Stimulated activated CD4-positive, alpha-beta T cell treated with anti-CD3 and anti-CD28 coated beads, Interleukin-4, amount 100 ng/mL, for 4 hours (primary cell): ENCODE measurements at places on chromosomes 7 and 10.

DNA sequence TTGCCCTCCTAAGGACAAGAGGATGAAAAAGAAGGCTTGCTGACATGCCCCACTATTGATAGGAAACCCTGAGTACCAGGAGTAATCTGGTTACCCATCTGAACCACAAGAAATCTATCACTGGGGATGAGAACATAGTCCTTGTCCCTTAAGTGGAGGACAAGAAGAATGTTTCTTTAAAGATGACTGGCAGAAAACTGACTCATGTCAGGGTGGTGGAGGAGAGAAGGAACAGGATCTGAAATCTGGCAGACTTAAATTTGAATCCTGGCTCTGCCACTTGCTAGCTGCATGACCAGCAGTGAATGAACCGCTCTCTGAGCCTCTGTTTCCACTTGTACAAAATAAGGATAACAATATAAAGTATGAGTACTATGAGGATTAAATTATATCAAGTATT is 38.9 kb upstream of the XPNPEP1 start:
- DNase-seq: no peak

- DNase-seq: no peak
These were observed 541.8 kb downstream of the PARD3 start for GRCh38 chr10:34273340-34273739.

GRCh38 chr10:31490858-31491504 is 172.0 kb downstream of the ZEB1 start:
- no peak for DNase-seq

GRCh38 chr10:110407301-110408170 is 90.2 kb upstream of the DUSP5 start:
- no peak for DNase-seq

DNA sequence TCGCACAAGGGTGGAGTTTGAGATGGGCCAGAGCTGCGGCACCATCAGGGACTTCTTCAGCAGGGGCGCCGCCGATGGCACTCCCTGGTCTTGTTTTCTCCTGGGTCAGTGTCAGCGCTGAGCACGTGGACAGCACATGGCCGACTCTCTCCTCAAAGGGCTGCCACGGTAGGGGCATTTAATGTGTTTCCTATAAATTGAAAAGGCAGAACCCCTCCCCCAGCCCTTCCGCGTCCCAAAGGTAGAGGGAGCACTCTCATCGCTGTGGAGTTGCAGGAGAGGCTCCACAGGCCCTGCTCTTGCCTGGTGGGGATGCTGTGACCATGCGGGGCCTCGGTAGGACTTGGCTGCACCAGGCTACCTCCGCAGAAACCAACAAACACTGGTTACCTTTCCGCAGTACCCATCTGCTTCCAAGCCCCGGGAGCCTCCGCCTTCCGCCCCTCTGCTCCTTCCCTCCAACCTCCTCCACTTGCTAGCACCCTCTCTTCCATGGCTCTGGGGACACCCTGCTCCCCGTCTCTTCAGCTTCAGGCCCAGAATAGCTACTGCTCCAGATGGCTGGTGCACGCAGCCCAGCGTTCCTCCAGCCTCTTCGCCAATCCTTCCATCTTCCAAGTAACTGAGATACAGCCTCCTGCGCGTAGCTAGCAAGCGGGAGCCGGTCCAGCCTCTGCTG is 166.3 kb upstream of the ADCY1 start:
- no peak for DNase-seq

DNA sequence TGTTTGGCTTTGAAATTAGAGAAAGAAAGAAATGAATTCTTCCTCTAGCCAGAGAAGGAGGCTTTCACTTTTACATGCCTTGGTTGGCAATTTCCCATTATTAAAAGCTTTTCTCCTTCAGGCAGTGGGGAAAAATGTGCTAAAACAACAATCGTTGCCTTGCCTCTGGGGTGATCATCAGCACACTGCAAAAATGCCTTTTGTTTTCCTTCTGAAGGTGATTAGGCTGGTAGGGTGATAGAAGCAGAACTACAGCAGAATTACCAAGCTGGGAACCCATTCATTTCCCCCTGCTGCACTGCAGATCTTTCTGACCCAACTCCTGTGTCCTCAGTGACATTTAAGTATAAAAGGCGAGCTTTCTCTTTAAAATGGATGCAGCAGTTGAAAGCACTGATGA is 22.2 kb downstream of the ANK3 start:
- DNase-seq: no peak

DNA sequence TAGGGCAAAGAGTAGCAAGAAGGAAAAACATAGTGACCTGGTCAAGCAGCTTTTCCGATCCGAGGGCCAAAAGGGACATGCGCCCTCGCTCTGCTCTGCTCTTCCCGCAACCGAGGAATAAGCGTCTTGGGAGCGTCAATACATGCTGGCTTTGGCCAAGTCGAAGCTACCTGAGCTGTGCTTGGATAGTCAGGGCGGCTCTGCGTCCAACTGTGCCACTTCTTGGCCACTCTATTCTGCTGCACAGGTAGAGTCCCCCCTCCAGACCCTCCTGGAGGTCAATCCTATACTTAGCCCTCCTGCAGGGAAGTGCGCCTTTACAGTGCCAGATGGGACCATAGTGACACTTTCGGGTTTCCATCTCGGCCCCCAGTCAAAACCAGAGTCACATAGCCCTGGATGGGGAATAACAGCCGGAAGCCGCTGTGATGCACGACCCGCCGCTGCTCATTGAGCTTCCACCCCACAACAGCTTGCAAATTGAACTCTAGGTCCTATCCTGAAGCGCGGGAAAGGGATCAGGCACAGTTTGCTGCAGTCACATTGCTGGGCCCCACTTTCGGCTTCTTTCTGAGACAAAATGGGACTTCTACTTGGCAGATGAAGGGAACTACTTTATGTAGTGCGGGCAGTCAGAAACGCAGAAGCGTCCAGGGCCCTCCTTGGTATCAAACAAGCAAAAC is 1.1 kb upstream of the HPSE2 start:
- no peak for DNase-seq

GRCh38 chr10:112141292-112141691 is 42.3 kb downstream of the GPAM start:
- DNase-seq: no peak

DNA sequence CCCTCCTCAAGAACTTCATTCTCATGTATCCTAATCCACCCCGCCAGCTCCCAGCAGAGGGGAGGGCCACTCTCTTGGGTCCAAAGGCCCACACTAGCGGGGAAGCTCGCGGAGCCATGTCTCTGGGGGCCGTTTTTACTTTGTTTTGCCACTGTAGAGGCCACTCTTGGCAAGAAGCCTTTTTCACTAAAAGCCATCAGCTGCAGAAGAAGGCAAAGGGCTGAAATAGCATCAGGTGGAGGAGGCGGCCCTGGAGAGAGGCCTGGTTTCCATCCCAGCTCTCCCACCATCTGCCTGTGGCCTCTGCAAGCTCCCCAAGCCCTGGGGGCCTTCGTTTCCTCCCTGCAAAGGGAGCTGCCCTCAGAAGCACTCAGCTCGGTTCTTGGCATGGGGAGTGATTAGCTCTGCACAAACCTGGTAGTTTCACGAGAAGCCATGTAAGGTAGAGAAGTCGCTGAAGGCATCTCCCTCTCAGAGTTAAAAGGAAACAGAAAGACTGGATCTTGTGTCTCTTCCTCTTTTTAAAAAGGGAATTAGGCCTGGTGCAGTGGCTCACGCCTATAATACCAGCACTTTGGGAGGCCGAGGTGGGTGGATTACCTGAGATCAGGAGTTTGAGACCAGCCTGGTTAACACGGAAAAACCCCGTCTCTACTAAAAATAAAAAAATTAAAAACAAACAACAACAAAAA is 70.3 kb downstream of the PARP12 start:
- no peak for DNase-seq

GRCh38 chr10:128191847-128192246 is 65.6 kb upstream of the MKI67 start:
- no peak for DNase-seq

DNA sequence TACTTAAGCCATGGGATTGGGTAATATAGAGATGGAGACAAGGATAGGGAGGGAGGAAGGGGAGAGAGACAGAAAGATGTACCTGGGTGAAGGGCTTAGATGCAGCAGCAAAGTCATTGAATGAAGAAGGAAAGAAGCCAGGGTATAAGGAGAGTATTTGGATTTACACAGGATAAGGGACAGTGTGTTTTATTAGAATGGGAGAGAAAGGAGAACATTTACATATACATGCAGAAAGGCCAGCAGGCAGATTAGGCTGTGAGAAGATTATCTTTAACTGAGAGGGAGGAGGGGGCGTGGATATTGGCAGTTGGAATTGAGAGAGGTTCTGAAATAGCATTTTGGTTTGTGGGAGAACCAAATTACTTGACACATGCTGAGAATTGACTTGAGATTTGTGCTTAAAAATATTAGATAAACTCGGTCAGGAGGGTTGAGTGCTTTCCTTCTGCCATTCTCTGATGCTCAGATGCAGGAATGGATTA is 161.5 kb upstream of the ZNF804B start:
- no peak for DNase-seq

DNA sequence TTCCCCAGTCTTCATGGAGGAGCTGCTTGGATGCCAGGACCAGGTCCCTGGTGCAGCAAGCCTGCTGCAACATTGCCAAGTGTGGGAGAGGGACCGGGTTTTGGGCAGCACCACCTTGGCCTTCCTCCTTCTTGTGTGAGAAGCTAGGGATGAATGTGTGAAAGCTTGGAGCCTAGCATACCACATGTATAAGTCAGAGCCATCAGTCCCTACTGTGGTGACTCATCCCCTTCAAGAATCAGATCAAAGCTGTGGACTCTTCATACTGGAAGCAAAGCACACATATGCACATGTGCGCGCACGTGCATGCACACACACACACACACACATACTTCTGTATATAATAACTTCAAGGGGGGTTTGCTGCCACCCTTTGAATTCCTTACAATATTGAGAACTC is 527.8 kb downstream of the LRMDA start:
- DNase-seq: no peak

DNA sequence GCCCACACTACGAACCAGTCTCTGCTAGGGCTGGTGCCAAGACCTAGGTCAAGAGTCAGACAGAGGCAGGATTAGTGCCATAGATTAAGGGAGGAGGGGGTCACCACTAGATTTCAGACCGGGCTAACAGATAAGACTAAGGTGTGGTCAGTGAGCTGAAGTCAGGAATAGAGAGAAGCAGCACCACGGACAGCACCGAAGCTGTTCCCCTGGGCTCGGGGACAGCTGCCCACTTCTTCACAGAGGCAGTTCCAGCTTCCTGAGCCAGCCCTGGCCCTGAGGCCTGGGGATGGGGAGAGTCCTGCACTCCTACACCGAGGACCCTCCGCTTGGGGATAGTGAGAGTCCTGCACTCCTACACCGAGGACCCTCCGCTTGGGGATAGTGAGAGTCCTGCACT is 11.2 kb upstream of the JAKMIP3 start:
- no peak for DNase-seq
